ENCODE measurements at places on chromosomes 1 and 21. TPM values are rescaled to one million over a fixed set of nuclear protein-coding genes. Genes with fewer than 3 reads are reported as not detected.

The TRIM45 gene
- total RNA-seq, result 3.8 TPM

The IRF6 gene
- total RNA-seq, result 460 TPM

The FRRS1 gene
- total RNA-seq, result 23.9 TPM

The LCE2A gene
- not detected for total RNA-seq

The ZMYND12 gene
- 1.00 TPM for total RNA-seq

The GBP2 gene
- 1.4 TPM for total RNA-seq

The NPHS2 gene
- total RNA-seq, result not detected

The FCN3 gene
- total RNA-seq, result not detected

The SOX13 gene
- total RNA-seq, result 2.7 TPM

All from nasal cavity respiratory epithelium epithelial cell of viscerocranial mucosa (primary cell).